Sciatic nerve (tissue), 2 donors: ENCODE measurements at places on chromosomes 16 and 17.

GRCh38 chr16:48950184-48950583 lies 331.5 kb downstream of the CBLN1 start:
- DNase-seq = no peak

GRCh38 chr17:78383725-78384471 lies 5.4 kb downstream of the PGS1 start:
- no peak for DNase-seq

GRCh38 chr16:88287219-88287618 lies 95.5 kb upstream of the ZNF469 start:
- DNase-seq = no peak

DNA sequence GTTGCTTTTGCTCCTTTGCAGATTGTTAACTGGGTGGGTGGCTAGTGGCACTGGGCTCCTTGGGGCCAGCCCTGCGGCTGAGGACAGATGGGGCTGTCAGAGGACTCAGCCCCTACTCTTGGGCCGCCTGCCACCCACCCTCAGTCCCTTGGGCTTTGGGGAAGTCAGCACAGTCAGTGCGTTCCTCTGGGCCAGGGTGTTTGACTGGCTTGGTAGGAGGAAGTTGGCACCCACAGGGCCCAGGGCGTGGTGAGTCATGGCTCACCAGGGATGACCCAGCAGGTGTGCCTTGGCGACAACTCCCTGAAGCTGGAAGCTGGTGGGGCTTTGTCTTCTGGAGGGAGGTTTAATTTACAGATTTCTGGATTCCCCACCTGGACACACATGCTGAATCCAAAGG lies 32.4 kb downstream of the HAPSTR1 start:
- DNase-seq = peak; percentile 63

GRCh38 chr16:22321340-22322001 lies 24.3 kb downstream of the POLR3E start:
- DNase-seq = peak; percentile 80

GRCh38 chr17:82392941-82393340 lies 21.4 kb downstream of the UTS2R start:
- DNase-seq = no peak

GRCh38 chr17:58517378-58517927 lies 3.0 kb upstream of the MTMR4 start:
- no peak for DNase-seq

GRCh38 chr17:63621229-63621683 lies 961 bp upstream of the MAP3K3 start:
- no peak for DNase-seq

- no peak for DNase-seq
Observed at GRCh38 chr17:49028271-49028670, 31.1 kb downstream of the IGF2BP1 start.

GRCh38 chr16:3856367-3857141 lies 24.0 kb downstream of the CREBBP start:
- no peak for DNase-seq

DNA sequence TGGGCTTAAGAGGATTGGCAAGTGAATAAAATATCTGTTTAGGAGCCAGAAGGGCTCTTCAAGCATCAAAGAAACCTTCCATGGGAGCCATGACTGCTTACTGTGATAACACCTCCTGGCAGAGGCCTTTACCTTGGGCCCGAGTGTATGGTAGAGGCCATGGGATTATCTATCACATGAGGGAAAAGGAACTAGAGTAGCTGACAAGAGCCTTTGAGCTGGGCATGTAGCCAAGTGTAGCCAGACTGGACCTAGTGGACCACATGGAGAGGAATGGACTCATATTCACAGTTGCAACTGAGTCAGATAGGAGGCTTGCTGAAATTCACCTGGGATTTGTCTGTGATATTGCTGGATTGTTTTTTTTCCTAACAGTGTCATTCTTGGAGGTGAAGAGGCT lies 276.0 kb upstream of the ZFHX3 start:
- DNase-seq = no peak

DNA sequence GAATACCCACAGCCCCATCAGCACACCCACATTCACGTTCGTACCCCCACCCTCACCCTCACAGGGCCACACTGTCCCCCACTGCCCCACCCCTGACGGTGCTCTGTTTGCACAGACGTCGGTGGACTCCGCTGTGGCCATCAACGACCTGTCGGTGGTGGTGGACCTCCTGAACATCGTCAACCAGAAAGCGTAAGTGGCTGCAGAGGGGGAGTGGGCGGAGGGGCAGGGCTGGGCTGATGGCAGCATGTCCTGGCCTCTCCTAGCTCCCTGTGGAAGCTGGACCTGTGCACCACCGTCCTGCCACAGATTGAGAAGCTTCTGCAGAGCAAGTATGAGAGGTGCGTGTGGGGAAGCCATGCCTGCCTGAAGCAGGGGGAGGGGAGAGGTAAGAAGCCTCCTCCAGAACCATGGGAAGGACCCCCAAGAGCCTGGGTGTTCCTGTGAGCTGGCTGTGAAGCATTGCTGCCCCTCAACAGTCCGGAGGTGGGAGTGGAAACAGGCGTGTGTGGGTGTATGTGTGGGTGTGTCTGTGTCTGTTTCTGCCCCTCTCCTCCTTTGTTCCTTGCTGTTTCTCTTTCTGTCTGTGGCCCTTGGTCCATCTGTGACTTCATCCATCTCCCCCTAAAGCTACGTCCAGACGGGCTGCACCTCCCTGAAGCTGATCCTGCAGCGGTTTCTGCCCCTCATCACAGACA lies 20.3 kb downstream of the KATNB1 start:
- DNase-seq = no peak

- no peak for DNase-seq
Observed at GRCh38 chr16:89358030-89359005, 132.0 kb downstream of the ANKRD11 start.

- DNase-seq = peak; percentile 49
Observed at GRCh38 chr17:78675316-78675616, 98.1 kb upstream of the DNAH17 start.

- DNase-seq = no peak
Observed at GRCh38 chr17:79681628-79682261, 49.0 kb upstream of the ENPP7 start.

- DNase-seq = peak; percentile 89
Observed at GRCh38 chr17:55641676-55642081, 81.0 kb downstream of the TMEM100 start.

GRCh38 chr17:386141-386876 lies 33.7 kb upstream of the RPH3AL start:
- peak; percentile 91 for DNase-seq

DNA sequence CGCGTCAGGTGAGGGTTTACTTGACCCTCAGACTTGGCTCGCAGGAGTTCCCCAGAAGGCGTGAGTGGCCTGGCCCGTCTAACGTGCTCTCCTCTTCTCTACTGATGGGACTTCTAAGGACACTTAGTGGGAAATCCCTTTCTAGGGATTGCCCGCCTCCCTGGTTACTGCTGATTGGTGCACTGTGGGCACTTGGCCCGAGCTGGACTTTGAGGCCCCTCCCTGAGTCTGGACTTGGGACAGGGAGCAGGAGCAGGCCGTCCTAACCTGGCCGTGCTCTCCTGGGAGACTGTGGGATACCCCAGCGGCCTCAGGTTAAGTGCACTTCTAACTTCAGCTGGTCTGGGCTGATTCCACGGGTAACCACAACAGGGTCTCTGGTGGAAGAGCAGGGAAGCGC lies 14.7 kb downstream of the IFT140 start:
- DNase-seq = no peak
